ENCODE measurements at places on chromosomes 16 and 17. TPM values are rescaled to one million over a fixed set of nuclear protein-coding genes. Genes with fewer than 3 reads are reported as not detected.

Gene ZPBP2
- not detected for total RNA-seq

Gene BTBD17
- not detected for total RNA-seq

Gene GRIN2A
- total RNA-seq, result not detected

Gene TNP2
- total RNA-seq, result not detected

Gene MYCBPAP
- total RNA-seq, result 0.25 TPM

Gene RNF213
- 57.3 TPM for total RNA-seq

Gene EMP2
- 13.4 TPM for total RNA-seq

Gene AKTIP
- 23.8 TPM for total RNA-seq

Gene CNTD1
- total RNA-seq, result not detected

Gene KRT36
- total RNA-seq, result not detected

Gene ADAMTS18
- total RNA-seq, result not detected

Gene CD79B
- 0.31 TPM for total RNA-seq

Gene LYZL6
- total RNA-seq, result not detected
